ENCODE measurements at places on chromosomes 5 and 9. TPM values are rescaled to one million over a fixed set of nuclear protein-coding genes. Genes with fewer than 3 reads are reported as not detected.

The CCDC183 gene
- total RNA-seq: 2.2 TPM

GRCh38 chr5:57267805-57268204 lies 93.9 kb downstream of the GPBP1 start:
- no peak overlapping the region for H3K4me3 ChIP-seq
- H3K27me3 ChIP-seq: no peaks in the 10 kb centered on the region
- H3K36me3 ChIP-seq: peaks cover 8% of the 10 kb centered on the region
- H3K4me1 ChIP-seq: no peaks in the 10 kb centered on the region
- no peak for DNase-seq

DNA sequence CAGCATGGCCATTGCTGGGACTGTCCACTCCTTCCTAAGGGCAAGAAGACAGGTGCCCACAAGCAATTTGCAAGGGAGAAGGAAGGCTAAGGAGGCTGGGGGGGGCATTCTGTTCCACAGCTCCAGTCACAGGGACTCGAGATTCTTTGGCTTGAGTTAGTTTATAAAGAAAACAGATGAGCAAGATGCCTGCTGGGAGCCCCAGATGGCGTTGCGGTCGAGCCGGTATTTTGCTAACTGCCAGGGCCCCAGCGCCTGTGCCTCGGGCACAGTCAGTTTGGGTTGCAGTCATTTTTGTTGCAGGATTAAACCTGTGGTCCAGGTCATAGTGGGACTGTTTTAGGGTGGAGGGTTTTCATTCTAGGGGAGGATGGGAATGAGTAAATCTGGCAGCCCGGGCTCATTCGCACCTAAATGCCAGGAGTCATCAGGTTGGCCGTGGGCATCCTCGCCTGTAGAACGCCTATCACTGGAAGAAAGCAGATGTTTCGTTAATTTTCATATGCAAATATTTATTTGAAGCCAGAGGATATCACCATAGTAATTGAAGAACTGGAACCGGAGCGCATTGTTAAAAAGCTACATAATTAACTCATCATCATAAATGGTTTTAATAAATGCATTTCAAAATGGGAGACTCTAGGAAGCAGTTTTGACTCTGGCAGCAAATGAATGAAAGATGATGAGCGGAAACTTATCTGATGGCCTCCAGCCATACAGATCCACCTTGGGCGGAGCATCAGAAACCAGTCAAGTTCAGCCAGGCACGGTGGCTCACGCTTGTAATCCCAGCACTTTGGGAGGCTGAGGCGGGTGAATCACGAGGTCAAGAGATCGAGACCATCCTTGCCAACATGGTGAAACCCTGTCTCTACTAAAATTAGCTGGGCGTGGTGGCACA lies 87.1 kb upstream of the FCN2 start:
- H3K36me3 ChIP-seq: no peaks in the 10 kb centered on the region
- H3K4me3 ChIP-seq: no peak overlapping the region
- no peak overlapping the region for H3K27ac ChIP-seq
- H3K4me1 ChIP-seq: no peaks in the 10 kb centered on the region

DNA sequence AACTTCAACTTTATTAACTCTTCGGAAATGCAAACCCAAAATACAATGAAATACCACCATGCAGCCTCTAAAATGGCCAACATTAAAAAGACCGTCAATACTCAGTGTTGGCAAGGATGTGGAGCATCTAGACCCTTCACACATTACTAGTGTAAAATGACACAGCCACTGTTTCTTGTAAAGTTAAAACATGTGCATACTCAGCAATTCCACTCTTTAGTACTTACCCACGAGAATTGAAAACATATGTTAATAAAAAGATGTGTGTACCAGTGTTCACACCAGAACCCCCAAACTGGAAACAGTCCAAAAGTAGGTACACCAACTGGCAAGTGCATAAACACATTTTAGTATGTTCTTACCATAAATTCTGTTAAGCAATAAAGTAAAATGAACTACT lies 294.7 kb downstream of the PLK2 start:
- H3K4me3 ChIP-seq: no peak overlapping the region
- H3K27me3 ChIP-seq: no peaks in the 10 kb centered on the region
- DNase-seq: no peak
- H3K36me3 ChIP-seq: no peaks in the 10 kb centered on the region
- no peaks in the 10 kb centered on the region for H3K4me1 ChIP-seq

DNA sequence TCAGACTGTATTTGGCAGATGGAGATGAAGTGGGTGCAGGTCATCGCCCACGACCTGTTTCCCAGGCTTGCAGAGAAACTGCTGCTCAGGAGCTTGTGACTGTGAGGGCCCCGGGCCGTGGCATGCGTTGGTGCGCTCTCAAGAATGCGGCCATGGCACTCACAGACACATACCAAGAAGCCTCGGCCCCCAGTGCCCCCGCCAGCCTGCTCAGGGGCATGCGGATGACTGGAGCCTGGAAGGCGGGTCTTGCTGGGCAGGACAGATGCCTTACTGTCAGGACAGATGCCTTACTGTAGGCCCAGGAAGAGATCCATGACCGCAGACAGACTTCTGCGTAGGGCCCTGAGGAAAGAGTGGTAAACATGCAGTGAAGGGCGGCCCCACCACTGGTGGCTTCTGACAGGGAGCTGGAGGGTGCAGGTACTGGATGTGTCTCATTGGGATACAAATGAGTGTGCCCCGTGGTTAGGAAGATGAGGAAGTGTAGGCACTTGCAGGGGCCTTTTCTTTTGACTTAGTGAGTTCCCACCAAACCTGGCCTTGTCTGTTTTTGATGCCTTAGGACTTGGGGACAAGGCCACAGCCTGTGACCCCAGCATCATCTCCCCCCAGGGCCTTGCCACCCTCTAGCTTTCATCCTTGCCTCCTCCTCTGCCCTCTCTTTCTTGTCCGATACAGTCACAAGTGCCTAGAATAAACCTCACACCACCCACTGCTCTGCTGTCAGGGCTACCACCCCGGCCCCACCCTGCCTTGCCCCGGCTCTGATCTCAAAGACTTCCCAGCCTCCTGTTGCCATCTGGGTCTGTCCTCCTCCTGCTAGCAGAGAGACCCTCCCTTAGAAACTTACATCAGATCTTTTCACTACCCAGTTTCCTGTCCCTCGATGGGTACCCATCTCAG lies 68.8 kb upstream of the ABL1 start:
- DNase-seq: no peak
- peaks cover 5% of the 10 kb centered on the region for H3K4me1 ChIP-seq
- H3K27ac ChIP-seq: no peak overlapping the region
- no peak overlapping the region for H3K4me3 ChIP-seq
- no peaks in the 10 kb centered on the region for H3K36me3 ChIP-seq

- no peak overlapping the region for H3K4me3 ChIP-seq
- no peaks in the 10 kb centered on the region for H3K4me1 ChIP-seq
- no peak overlapping the region for H3K27ac ChIP-seq
- H3K27me3 ChIP-seq: no peaks in the 10 kb centered on the region
- H3K36me3 ChIP-seq: no peaks in the 10 kb centered on the region
Observed at GRCh38 chr9:134605351-134605965, 36.1 kb upstream of the COL5A1 start.

DNA sequence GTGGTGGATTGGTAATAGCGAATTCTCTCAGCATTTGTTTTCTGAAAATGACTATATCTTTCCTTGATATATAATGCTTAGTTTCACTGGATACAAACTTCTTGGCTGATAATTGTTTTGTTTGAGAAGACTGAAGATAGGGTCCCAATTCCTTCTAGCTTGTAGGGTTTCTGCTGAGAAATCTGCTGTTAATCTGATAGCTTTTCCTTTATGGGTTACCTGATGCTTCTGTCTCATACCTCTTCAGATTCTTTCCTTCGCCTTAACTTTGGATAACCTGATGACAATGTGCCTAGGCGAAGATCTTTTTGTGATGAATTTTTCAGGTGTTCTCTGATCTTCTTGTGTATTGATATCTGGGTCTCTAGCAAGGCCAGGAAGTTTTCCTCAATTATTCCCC lies 94.7 kb upstream of the ACO1 start:
- no peaks in the 10 kb centered on the region for H3K36me3 ChIP-seq
- H3K27ac ChIP-seq: no peak overlapping the region
- H3K27me3 ChIP-seq: no peaks in the 10 kb centered on the region
- no peak overlapping the region for H3K4me3 ChIP-seq
- no peaks in the 10 kb centered on the region for H3K4me1 ChIP-seq
